ENCODE measurements at places on chromosomes 3 and 15.

DNA sequence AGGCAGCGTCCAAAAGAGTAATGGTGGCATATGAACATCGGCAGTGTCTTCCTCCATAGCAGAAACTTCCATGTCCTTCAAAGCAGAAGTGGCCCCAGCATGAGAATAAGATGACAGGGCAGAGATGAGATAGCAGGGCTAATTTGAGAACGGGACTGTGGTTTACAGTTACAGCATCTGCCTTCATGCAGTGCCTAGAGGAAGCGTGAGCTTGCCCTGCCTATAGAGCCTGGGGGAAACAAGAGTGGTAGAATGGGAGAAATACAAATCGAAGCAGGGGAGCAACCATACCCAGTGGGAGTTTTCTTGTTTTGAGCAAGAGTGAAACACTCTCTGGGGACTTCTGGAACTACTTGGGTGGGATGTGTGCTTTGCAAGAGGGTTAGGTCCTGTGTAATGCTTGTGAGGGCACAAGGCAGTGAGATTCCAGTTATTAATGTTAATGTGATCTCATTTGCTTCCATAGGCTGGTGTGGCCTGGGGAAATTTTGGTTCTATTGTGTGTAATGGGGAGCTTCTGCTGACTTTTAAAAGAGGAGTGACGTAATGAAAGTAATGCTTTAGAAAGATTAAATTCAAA lies 616.9 kb downstream of the ZIC1 start:
- DNase-seq, result no peak

DNA sequence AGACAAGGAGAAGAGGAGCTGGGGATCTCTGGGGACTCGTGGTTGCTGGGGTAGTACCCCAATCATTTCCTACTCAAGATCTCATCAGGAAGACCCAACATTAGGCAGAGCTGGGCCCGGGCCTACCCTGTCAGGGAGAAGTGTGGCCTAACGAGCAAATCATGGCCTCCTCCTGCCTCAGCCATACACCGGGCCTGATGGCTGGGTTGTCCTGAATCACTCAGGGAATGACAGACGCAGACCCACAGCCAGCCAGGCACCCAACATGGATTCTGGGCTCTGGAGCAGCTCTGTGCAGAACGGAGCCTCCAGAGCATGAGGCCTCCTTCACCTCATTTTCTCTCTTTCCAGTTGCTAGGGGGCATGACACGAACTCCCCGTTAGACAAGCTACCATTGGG lies 19.7 kb downstream of the ITGA11 start:
- DNase-seq, result no peak

DNA sequence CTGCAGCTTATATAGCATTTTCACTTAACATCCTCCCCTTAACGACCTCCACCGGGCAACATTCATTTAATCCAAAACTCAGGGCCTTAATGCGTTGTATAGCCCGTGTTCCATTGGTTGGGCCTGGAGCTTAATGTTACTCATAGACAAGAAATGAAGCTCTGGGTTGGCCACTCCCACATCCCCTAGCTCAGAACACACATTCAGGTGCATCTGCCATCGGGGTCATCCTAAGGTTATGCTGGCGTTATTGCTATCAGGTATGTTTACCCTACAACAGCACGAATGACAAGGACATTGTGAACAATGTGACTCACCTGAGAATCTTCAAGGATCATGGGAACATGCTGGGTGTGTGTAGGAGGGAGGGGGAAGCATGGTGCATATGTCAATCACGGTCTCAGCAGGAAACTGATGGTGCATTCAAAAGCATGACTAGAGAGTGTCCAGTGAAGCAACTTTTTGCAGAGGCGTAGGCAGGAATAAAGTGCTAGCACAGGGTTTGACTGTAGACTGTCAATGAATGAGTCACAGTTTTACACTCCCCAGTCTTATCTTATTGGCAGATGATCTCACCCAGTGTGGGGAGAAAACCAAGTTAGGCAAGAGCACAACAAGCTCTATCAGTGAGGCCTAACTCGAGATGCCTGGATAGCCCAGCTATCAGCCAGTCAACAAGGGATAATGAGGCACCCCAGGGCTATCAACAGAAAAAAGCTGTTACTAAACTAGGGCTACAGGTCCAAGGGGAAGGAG lies 402.1 kb upstream of the MCTP2 start:
- no peak for DNase-seq

DNA sequence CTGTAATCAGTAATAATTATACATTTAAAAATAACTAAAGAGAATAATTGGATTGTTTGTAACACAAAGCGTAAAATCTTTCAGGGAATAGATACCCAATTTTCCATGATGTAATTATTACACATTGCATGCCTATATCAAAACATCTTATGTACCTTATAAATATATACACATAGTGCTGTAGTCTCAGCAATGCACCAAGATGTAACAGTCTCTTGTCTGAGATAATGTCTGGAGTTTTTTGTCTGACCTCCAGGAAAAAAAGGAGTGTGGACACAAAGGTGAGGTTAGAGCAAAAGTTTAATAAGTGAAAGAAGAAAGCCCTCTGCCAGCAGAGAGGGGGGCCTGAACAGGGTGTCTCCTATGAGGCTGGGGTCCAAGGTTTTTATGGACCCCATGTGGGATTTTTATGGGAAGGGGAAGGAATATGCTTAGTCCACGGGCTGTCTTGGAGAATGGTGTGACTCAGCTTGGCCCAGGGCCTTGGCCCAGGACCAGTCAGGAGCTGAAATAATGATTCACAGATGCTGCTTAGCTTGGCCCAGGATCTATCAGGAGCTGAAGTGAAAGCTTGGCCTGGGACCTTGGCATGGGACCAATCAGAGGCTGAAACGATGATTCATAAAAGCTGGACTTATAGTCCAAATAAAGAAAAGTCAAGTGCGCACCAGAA lies 545.0 kb downstream of the ZPLD1 start:
- no peak for DNase-seq

- no peak for DNase-seq
These were observed 42.5 kb upstream of the ABHD10 start for GRCh38 chr3:111936191-111936841.

DNA sequence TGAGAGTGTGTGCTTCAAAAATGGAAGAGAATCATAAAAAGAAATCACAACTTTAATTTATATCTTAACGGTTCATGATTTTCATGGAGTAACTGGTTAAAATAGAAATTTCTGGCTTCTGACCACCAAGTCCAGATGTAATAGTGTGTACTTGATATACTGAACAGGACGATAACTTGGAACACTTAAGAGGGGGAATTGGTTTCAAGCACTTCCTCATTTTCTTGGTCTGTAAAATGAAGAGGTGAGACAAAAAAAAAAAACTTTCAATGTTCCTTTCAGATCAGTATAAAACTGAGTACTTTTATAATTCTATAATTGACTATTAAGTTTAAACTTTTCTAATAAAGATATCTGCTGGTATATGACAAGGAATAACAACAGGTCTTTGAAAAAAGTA lies 64.0 kb upstream of the TRA2B start:
- no peak for DNase-seq

GRCh38 chr15:93138681-93139250 lies 49.8 kb upstream of the RGMA start:
- no peak for DNase-seq

- DNase-seq, result no peak
These were observed 18.2 kb downstream of the ATP1B3 start for GRCh38 chr3:141894524-141895176.

- no peak for DNase-seq
These were observed 257.1 kb downstream of the OPA1 start for GRCh38 chr3:193850084-193850619.

GRCh38 chr3:99911433-99911832 lies 93.8 kb downstream of the CMSS1 start:
- DNase-seq, result no peak

GRCh38 chr3:117842086-117842485 lies 1132.5 kb downstream of the TUSC7 start:
- no peak for DNase-seq

- no peak for DNase-seq
These were observed 27.2 kb downstream of the SEC62 start for GRCh38 chr3:169993761-169994160.

DNA sequence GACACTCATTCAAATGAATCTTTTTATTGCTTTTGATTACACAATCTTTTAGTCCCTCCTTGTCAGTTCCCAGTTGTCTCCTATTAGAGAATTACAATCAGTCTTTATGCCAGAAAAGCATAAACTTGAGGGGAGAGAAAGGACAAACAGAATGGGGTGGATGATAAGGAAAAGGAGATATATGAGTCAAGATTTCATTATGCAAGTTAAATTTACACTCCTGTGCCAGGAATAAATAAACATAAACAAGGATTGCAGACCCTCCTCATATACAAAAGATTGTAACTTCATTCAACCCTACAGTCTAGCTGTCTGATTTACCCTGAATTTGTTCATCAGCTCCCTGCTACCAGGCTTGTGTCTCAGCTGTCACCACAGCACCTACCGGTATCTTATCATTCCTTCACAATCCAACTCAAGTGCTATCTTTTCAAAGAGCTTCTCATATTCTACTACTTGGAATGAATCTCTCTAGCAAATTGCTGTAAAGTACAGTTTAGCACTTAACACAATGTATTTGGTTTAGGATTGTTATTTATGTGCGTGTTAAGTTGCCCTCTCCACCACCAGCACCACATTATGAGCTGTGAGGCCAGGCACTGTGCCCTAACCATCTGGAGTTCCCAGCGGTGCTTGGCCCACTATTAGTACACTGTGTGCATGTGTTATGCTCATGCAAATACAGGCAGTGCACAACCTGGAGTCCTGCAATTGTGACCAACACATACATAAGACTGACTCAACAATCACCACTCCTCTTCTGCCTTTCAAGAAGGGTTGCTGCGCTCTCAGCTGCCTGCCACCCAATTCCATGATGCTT lies 504.1 kb downstream of the TBL1XR1 start:
- no peak for DNase-seq

- no peak for DNase-seq
These were observed 3.4 kb upstream of the OGG1 start for GRCh38 chr3:9746330-9746729.

- no peak for DNase-seq
These were observed 38.6 kb downstream of the DNAH1 start for GRCh38 chr3:52354676-52355075.

DNA sequence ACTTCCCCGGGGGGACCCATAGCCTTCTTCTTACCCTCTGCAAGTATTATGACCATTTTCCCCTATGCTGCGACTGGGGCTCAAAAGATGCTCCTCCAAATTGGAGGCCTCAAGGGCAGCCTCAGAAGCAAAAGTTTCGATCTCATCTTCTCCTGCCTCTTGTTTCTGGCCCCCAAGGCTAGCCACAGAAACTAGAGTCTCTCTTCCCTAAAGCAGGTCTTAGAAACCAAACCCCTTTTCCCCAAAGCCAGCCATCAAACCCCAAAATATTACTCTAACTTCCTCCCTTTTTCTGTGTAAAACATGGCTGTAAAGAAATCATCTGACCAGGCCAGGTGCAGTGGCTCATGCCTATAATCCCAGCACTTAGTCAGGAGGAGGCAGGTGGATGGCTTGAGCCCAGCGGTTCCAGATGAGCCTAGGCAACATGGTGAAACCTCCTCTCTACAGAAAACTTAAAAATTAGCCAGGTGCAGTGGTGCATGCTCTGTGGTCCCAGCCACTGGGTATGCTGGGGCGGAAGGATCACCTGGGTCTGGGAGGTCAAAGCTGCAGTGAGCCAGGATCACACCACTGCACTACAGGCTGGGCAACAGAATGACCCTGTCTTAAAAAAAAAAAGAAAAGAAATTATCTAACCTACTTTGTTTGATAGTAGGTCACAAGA lies 36.7 kb upstream of the MFGE8 start:
- DNase-seq, result no peak

DNA sequence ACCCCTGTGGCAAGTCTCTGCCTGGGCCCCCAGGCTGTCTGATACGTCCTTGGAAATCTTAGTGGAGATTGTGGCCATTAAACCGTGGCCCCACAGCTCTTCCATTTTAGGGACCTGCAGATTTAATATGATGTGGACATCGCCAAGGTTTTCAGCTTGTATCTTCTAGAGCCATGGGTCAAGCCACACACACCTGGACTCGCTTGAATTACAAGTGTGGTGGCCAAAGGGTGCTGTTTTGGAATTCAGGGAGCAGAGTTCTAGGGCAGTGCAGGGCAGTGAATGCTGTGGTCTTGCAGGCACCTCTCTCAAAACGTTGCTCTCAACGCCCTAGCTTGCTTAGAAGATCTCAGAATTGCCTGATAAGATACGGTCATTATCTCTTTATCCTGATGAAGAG lies 211.2 kb downstream of the ROBO2 start:
- DNase-seq, result no peak

GRCh38 chr15:48415036-48415886 lies 84.0 kb downstream of the DUT start:
- DNase-seq, result no peak

DNA sequence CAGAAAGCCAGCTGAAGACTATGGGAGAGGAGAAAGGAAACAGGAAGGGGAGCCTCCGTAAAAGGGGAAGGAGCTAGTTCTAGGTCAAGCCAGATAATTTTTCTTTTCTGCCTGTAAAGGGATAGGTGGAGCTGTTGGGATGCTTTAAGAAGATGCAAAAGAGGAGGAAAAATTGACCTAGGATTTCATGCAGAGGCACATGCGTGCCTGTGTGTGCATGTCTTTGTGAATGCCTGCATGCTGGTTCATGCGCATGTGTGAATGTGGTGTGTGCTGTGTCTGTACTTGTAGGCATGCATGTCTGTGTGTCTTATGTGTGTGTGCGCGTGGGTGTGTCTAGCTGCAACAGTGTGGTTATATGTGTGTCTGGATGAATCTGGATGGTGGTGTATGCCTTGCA lies 27.3 kb downstream of the CCDC33 start:
- DNase-seq, result no peak

DNA sequence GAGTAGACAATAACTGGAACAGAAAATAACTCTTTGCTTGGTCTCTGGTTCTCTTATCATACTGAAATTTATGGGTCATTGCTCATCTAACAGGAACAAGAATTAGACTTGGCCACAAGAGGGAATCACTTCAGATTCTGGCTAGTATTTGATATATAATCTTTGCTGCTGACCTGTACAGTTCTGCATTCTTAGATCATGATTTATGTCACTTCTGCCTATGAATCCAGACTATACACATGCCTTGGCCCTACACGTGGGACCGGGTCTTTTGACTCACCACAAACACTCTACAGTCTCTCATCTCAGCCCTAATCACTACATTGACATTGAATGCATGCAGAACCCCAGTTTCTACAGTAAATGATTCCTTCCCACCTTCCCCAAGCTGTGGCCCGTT lies 162.5 kb upstream of the SOX2 start:
- DNase-seq, result no peak
